ENCODE measurements at places on chromosomes 5 and 9. TPM values are rescaled to one million over a fixed set of nuclear protein-coding genes. Genes with fewer than 3 reads are reported as not detected.

GRCh38 chr5:129053438-129053837 is 41.1 kb upstream of the ISOC1 start:
- DNase-seq, result no peak

GRCh38 chr5:150598821-150599273 is 41.6 kb upstream of the SYNPO start:
- no peak for DNase-seq

DNA sequence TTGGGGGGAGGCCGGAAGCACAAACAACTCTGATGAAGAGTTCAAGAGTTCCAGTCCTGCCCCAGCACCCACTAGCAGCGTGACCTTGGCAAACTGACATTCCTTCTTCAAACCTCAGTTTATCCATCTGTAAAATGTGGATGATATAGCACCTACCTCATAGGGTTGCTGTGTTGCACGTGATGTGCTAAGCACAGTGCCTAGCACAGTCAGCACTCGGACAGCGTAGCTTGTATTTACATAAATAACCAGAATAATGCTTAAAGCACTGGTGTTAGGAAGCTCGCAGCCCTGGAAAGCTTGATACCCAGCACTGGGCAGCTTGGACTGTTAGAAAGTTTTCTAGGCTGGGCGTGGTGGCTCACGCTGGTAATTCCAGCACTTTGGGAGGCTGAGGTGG is 5.1 kb downstream of the PKN3 start:
- no peak for DNase-seq

DNA sequence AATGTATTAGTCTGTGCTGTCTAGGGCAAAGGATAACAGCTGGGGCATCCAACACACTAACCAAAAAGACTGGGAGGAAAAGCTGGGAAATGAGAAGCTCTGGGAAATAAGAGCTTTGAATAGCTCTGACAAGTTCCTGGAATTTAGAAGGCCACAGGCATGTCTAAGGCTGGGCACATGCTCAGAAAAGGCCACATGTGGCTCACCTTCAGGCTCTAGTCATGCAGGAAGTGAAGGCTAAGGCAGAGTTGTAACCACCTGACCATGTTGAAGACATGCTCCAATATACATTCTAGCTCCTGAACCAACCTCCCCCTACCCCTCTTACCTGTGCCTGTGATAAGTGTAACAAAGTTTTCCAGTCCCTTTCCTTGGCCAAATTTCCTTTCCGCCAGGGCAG is 31.7 kb downstream of the CLTA start:
- no peak for DNase-seq

- no peak for DNase-seq
Measured at GRCh38 chr9:99336531-99336930, 114.4 kb downstream of the SEC61B start.

DNA sequence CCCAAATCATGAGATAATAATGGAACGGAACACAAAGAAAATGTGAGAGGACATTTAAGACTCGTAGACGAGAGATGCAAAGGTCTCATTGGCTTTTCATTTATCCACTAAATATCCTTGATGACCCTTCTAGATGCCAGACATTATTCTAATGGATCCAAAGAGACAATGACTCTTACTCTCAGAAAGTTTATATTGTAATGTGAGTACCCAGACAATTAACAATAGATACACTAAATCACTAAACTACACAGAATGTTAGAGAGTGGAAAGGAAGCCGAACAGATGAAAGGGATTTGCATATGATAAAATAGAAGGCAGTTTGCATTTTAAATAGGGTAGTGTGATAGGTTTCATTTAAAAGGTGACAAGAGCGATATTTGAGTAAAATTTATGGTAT is 973.3 kb downstream of the TAF11L14 start:
- no peak for DNase-seq

DNA sequence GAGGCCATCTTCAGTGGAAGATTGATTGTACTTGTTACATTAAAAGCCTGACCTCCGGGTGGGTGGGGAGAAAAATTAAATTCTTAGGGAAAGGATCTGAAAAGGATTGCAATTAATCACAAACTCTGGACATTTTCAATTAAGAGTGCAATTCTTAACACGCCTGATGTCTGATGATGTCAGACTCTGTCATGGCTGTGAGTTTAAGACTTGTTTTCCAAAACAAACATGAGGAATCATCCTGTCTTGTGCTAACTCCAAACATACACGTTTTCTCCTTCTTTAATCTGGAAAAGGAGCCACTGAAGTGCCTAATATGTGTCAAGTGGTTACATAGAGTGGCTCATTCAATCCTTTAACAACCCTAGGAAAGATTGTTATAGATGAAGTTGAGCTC is 60.4 kb upstream of the SMIM23 start:
- DNase-seq, result no peak

- no peak for DNase-seq
Measured at GRCh38 chr5:173581408-173582215, 34.8 kb downstream of the BOD1 start.

- no peak for DNase-seq
Measured at GRCh38 chr9:137189297-137190295, 1.1 kb downstream of the SSNA1 start.

DNA sequence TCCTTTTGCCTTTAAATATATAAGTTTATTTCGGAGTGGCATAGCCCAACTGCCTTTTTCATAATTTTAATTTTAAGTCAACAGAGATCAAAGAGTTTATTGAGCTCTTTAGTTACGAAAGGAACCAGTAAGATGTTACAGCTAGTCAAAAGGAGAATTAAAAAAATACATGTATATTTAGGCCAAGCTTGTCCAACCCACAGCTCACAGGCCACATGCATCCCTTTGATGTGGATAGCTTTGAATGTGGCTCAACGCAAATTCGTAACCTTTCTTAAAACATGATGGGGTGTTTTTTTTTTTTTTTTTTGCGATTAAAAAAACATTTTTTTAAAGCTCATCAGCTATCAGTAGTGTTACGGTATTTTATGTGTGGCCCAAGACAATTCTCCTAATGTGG is 50.2 kb upstream of the IL31RA start:
- DNase-seq, result no peak

DNA sequence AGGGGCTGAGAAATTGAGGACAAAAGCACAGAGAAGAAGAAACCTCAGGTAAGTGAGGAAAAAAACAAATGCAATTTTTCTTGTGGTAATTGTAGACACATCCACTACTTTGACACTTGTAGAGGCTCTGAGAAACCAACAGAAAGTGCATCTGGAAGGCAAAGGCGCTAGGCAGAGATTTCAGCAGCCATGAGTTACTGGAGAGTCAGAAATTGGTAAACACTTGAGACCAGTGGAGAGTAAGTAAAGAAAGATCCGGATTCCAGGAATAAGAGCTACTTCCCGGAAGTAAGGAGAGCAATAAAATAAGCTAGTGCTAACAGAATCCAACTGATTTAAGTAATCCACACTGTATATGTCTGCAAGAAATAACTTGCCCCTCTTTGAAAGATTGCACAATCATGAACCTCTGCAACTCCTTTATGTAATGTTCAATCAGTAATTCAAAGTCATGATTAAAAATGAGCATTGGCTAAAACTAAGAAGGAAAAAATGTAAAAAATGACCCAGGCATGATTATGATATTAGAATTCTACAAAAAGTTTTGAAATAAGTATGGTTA is 382.1 kb downstream of the CDH18 start:
- DNase-seq, result no peak

DNA sequence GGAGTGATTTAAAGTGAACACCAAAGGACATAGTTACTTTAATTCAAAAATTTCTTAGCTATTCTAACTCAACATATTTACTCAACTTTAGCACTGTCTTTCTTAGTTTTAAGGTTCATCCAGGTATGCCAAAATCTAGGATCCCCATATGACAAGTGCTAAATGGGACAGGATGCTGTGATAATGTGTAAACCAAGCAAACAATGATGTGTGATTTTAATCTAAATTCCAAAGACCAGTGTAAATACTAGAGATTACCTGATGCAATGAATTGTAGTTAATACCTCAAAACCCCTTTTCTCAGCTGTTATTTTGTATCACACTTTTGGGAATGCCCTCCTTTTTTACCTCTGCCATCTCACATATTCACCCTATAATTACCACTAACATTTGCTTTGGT is 26.8 kb upstream of the ISOC1 start:
- DNase-seq, result no peak

- no peak for DNase-seq
Measured at GRCh38 chr5:122937914-122938313, 92.5 kb downstream of the SNX24 start.

GRCh38 chr9:82583524-82583923 is 479.4 kb downstream of the RASEF start:
- no peak for DNase-seq

SLCO4C1 gene
- polyA plus RNA-seq, result not detected

ACER2 gene
- 1.8 TPM for polyA plus RNA-seq

PLAA gene
- polyA plus RNA-seq, result 7.4 TPM

IQGAP2 gene
- 0.01 TPM for polyA plus RNA-seq

CFAP90 gene
- not detected for polyA plus RNA-seq

Data from BJ (cell line).